Activated CD4-positive, CD25-positive, alpha-beta regulatory T cell treated with anti-CD3 and anti-CD28 coated beads, Interleukin-2, amount 50 U/mL, for 72 hours (primary cell): ENCODE measurements at places on chromosomes 1 and 21.

GRCh38 chr1:24190983-24191461, 3.9 kb upstream of the IFNLR1 start:
- no peak for DNase-seq

DNA sequence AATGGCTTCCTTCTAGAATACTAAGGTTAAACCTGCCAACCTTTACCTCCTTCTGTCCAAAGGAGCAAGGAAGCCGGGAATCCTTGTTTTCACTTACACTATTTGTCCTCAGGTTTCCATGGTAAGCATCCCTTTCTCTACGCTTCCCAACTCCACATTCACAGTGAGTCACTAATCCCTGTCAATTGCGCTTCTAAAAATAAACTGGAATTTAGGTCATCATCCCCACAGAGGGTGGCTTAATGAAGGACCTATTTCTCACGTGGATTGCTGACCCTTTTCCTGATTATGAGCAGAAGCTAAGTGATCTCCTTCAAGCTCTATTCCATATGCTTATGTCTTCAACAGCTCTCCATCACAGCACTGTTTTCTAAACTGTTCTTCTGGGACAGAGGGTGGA, 39.9 kb upstream of the ABCA4 start:
- DNase-seq = no peak

DNA sequence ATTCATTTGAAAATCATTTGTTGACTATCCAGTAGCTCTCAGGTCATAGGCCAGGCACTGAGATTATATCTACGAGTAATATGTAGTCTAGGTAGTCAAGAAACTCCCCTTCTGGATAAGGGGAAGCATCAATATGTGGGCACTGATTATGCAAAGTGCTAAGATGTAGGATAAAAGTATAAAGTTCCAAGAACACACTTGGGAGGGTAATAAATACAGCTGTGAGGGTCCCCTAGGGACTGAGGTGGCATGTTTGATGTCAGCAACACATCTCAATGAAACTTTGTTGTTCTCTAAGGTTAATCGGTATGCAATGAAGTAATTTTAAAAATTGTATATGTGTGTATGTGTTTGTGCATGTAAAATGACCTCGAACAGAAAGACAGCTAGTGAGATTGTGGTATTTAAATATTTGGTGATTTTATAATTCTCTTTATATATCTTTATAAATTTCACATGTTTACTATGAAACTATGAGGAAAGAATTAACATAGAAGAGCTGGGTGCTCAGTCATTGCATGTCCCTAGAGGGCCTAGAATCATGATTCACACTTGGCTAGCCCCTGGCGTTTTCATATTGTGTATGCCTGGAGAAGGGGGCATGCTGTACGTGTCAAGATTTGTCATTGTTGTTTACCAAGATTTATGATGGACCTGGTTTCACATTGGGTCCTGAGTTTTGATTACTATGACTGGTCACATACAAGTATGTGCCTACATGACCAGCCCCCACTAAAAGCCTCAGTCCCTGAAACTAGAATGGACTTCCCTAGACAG, 140.1 kb upstream of the DUSP10 start:
- DNase-seq = no peak

- DNase-seq = no peak
Measured at GRCh38 chr1:91282695-91283420, 121.8 kb downstream of the HFM1 start.

DNA sequence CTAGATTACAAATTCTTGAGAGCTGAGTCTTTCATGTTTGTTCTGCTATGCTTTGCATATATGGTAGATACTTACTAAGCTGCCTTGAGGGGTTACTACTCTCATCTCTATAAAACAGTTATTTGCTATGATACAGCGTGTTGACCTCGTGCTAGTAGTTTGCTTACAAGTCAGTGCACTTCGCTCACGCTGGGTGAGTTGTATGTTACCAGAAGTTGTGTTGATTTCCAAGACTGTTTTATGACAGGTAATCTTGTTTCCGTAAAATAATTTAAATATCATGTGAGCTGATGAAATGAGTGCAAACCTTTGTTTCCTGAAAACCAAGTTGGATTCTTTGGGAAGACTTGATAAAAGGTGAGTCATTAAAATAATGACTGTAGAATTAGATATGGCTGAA, 7.3 kb downstream of the MRPS6 start:
- no peak for DNase-seq

DNA sequence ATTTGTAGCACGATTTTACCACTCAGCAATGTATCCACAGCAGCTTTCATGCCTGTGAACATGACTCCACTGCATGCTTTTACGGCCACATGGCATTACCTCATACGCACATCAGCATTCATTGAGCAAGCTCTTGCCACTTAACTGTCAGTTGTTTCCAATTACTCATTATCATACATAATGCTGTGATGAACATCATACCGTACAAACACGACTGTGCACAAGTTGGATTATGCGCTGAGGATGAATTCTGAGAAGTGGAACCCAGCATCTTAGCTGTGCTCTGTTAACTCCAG, 9.6 kb downstream of the UMODL1 start:
- no peak for DNase-seq

- DNase-seq = no peak
Measured at GRCh38 chr21:32403201-32403777, 9.2 kb upstream of the EVA1C start.

DNA sequence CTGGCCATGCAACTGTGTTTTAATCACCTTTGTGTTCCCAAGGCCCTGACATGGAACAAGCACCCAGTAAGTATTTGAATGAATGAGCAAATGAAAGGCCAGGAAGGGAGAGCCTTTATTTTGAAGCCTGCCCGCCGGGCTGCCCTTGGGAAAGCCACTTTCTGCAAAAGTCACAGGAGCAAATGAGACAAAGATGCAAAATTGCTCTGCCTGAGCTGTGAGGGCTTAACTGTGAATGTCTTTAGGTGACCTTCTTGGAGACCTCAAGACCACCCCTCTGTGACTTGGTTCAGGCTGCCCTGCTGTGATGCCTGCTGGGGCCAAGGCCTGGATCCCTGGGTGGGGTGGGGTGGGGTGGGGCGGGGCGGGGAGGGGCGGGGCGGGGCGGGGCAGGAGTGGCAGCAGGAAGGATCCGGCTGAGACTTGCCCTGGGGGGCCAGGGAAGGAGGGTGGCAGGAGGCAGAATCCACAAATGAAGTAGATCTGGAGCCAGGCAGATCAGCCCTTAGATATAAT, 54.0 kb downstream of the RUNX3 start:
- DNase-seq = no peak

DNA sequence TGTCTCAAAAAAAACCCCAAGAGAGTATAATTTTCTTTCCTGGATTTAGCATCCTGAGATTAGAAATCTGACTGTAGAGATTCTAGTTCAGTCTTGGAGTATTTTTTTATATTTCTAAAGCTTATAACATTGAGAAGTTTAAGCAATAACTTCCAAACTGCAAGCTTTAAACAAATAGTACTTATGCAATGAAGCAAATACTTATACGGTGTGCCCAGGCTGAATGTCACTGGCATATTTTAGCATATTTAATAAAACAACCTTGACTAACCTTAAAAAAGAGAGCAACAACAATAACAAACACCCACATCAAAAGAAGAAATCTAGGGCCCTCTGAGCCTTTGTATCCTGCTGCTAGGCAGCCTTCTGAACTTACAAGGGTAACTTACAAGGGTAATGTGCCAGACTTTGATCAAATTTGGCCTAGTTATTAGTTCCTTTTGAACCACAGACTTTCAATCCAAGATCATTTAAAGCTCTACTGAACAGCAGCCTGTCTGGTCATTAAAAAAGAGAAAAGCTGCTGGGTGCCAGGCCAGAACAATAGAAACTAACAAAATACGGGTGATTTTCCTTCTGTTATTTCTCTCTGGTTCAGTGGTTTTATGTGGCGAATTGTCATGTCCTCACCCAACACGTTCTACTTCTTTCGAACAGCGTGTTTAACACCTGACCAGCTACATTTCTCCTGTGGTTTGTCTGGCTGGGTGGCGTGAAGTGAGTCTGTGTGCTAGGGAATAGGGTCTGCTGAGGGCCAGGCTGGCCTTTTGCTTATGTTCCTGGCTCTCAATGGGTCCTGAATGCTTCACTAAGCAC, 16.2 kb downstream of the MTOR start:
- DNase-seq = no peak

- DNase-seq = no peak
Measured at GRCh38 chr1:2637442-2638145, 4.8 kb upstream of the MMEL1 start.

GRCh38 chr21:43853851-43854772, 10.9 kb upstream of the AGPAT3 start:
- no peak for DNase-seq

GRCh38 chr1:217985641-217986040, 299.5 kb upstream of the RRP15 start:
- DNase-seq = no peak

- no peak for DNase-seq
Measured at GRCh38 chr1:86504895-86505563, 36.3 kb downstream of the CLCA1 start.

DNA sequence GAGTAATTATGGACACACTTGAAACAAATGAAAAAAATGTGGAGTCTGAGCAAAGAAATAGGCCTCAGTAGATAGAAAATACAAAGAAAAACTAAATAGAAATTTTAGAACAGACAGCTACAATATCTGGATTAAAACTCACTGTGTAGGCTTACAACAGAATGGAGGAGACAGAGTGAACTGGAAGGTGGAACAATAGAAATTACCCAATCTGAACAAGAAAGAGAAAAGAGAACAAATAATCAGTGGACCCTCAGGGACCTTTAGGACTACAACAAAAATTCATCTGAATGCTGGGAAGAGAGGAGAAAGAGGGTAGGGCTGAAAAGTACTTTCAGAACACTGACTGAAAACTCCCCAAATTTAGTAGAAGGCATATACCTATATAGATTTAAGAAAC, 90.0 kb downstream of the POU2F1 start:
- no peak for DNase-seq

DNA sequence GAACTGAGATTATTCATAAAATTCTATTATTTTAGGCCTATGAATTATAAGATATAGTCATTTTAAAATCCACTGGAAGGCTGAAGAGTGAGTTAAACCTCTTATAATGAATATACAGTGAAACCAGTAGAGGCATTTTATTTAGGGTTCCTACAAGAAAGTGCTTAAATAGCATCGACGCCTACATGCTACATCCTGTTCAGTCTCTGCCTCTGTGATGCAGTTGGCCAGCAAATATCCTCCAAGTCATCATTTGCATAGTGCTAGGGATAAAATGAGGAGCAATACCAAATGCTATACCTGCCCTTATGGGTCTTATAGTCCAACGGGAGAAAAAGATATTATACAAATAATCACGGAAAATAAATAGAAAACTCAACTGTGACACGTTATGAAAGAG, 59.6 kb downstream of the EDEM3 start:
- no peak for DNase-seq
